SJSA1 (cell line): ENCODE measurements at places on chromosomes 13 and 19. TPM values are rescaled to one million over a fixed set of nuclear protein-coding genes. Genes with fewer than 3 reads are reported as not detected.

Gene PBX4
- 0.09 and 2.0 TPM in 2 replicates for total RNA-seq

Gene B3GNT3
- not detected in 2 replicates for total RNA-seq

Gene KLK12
- not detected in 2 replicates for total RNA-seq

Gene IL11
- 116 and 141 TPM in 2 replicates for total RNA-seq

Gene TBXA2R
- not detected in 2 replicates for total RNA-seq

Gene KLF1
- total RNA-seq, result not detected in 2 replicates

Gene CD209
- total RNA-seq, result not detected in 2 replicates

Gene ZIK1
- total RNA-seq, result 6.1 and 18.0 TPM in 2 replicates

Gene FCAR
- total RNA-seq, result not detected in 2 replicates

Gene PCDH17
- not detected in 2 replicates for total RNA-seq

Gene RFPL4AL1
- total RNA-seq, result not detected in 2 replicates

Gene LILRA5
- not detected in 2 replicates for total RNA-seq

Gene N4BP2L2
- 28.9 and 44.4 TPM in 2 replicates for total RNA-seq

Gene HDGFL2
- total RNA-seq, result 58.7 and 71.4 TPM in 2 replicates

Gene SIGLEC9
- not detected in 2 replicates for total RNA-seq

Gene DHDH
- 0.16 and 1.7 TPM in 2 replicates for total RNA-seq

Gene MEIS3
- total RNA-seq, result 25.0 and 50.8 TPM in 2 replicates

Gene TLE2
- 19.2 and 19.9 TPM in 2 replicates for total RNA-seq

Gene ZNF491
- 0.39 TPM in 1 of 2 replicates, not detected in the other for total RNA-seq

Gene IL17D
- total RNA-seq, result 2.5 and 4.3 TPM in 2 replicates

Gene MPND
- 4.6 and 6.5 TPM in 2 replicates for total RNA-seq

Gene TMPRSS9
- not detected in 2 replicates for total RNA-seq

Gene TRPC4
- 0.61 and 0.63 TPM in 2 replicates for total RNA-seq

GRCh38 chr19:54316746-54317107 lies 3.8 kb upstream of the LILRA5 start:
- DNase-seq, result no peak

DNA sequence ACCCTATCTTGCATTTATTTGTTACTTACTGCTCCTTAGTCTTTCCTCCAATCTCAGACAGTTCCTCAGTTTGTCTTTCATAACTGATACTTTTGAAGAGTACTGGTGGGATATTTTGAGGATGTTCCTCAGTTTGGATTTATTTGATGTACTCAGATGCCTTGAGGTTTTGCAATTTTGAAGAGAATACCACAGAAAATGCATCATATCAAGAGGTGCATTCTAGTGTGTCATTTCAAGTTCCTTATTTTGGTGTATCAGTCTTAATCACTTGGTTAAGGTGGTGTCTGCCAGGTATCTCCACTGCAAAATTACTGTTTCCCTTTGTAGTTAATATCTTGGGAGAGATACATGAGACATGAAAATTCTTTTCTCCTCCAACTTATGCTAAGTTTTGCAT lies 75.1 kb downstream of the URI1 start:
- no peak for DNase-seq

DNA sequence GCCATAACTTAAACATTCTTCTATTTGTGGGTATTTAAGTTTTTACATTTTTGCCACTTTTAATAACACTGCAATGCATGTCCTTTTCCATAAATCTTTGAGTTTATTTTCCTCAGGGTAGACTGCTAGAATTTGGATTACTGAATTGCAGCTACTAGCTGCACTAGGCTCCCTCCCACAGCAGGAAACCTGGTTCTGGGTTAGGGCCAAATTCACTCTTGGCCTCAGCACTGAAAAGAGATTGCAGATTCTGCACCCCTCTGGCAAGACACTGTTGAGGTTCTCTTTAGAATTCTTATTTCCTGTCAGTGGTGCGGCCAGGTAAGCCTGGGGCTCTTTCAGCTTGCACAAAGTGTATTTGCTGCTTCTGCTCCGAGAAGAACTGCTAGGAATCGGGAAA lies 155.7 kb downstream of the ENOX1 start:
- DNase-seq, result no peak

- DNase-seq, result no peak
Observed at GRCh38 chr13:84870190-84870589, 929.0 kb downstream of the SLITRK6 start.

- DNase-seq, result no peak
Observed at GRCh38 chr19:45177817-45178261, at the start of gene TRAPPC6A. TSS of gene TRAPPC6A (minus strand) at chr19:45178237. CDS start at chr19:45178218, 19 bp downstream.

DNA sequence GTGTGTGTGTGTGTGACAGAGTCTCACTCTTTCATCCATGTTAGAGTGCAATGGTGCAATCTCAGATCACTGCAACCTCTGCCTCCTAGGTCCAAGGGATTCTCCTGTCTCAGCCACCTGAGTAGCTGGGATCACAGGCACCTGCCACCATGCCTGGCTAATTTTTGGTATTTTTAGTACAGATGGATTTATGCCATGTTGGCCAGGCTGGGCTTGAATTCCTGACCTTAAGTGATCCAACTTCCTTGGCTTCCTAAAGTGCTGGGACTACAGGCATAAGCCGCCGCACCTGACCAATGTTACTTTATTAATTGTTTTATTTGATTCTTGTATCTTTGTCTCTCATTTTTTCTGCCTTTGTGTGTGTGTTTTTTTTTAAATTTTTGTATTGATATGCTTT lies 89.6 kb downstream of the ZNF486 start:
- no peak for DNase-seq

- no peak for DNase-seq
Observed at GRCh38 chr19:39193803-39194202, 3.0 kb upstream of the NCCRP1 start.

DNA sequence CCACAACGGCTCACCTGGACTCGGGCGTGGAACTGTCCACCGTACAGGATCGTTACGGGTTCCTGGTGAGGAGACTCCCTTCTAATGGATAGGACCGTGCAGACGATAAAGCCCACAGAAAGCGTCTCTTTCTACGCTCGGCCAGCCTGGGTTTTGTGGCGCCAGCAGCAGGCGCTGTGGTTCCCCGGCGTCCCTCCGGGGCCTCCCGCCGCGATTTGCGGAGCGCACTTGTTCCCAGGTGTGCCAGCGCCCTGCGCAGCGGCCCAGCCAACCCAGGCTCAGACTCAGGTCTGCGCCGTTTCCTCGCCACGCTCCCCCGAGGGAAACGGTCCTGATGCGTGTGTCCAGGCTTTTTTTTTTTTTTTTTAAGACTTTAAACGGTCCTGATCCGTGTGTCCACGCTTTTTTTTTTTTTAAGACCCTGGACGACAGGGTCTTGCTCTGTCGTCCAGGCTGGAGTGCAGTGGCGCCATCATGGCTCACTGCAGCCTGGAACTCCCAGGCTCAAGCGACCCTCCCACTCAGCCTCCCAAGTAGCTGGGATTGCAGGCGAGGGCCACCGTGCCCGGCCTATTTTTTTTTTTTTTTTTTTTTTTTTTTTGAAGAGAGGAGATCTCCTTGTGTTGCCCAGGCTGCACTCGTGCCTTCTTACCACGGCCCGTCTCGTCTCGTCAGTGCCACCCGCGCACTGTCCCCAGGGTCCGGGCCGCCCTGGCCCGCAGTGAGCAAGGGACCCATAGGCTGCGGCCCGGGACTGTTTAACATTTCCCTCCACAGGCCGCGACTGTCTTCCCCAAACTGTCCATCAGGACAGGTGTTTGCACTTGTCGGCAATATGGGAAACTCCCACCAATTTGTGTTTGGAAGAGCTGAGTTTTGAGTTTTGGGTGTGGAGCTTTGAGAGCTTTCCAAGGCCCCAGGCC lies 23.8 kb downstream of the GJA3 start:
- DNase-seq, result no peak

DNA sequence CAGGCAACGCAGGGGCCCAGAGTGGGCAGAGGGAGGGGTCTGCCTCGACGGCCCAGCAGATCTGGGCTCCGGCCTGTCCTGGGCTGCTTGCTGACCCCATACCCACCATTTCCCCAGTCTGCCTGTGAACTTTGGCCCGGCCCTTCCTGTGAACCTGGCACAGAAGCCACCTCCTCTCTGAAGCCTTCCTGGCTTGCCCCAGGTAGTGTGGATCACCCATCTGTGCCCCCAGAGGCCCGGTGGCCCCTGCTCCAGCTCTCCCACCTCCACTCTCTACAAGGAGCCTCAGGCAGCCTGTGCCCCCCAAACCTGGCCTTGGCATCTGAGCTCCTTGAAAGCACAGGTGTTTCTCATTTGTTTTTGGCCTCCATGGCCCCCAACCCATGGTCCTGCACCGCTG lies 15.7 kb downstream of the PLEKHF1 start:
- no peak for DNase-seq

GRCh38 chr13:64480672-64481071 lies 2749.5 kb downstream of the PCDH9 start:
- DNase-seq, result no peak

DNA sequence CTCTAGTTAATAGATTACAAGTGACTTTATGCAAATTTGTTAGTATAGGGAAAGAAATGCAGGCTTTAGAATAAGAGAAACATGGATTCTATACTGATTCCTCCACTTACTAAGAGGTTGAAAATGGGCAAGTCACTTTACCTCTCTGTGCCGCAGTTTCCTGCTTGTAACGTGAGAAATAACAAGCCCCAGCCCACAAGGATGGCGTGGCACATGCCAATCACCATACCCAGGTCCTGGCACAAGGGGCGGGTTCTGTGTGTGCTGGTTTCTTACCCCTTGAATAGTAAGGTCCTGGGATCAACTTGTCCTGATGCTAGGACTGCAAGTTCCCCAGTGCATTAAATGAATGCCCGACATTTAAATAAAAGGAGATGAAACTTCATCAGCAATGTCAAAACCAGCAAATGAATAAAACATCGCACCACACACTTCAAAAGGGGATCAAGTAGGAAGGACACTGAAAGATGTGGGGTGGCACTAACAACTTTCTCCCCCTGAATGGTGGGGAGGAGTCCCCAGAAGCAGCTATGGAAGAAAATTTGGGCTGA lies 7.9 kb upstream of the SIGLEC9 start:
- no peak for DNase-seq

GRCh38 chr13:113869263-113869662 lies 5.4 kb upstream of the GAS6 start:
- DNase-seq, result no peak

GRCh38 chr13:60009300-60010253 lies 154.2 kb downstream of the DIAPH3 start:
- DNase-seq, result no peak

GRCh38 chr19:4365791-4366665 lies 22.7 kb downstream of the MPND start:
- no peak for DNase-seq

- peak; percentile 9 for DNase-seq
Observed at GRCh38 chr13:43363156-43363953, 340.0 kb downstream of the DNAJC15 start.

GRCh38 chr13:108332791-108333190 lies 63.3 kb downstream of the TNFSF13B start:
- DNase-seq, result no peak

GRCh38 chr13:113582841-113583631 lies 1.5 kb upstream of the TFDP1 start:
- DNase-seq, result no peak

- DNase-seq, result no peak
Observed at GRCh38 chr19:55539090-55539984, 2.4 kb upstream of the SBK2 start.

DNA sequence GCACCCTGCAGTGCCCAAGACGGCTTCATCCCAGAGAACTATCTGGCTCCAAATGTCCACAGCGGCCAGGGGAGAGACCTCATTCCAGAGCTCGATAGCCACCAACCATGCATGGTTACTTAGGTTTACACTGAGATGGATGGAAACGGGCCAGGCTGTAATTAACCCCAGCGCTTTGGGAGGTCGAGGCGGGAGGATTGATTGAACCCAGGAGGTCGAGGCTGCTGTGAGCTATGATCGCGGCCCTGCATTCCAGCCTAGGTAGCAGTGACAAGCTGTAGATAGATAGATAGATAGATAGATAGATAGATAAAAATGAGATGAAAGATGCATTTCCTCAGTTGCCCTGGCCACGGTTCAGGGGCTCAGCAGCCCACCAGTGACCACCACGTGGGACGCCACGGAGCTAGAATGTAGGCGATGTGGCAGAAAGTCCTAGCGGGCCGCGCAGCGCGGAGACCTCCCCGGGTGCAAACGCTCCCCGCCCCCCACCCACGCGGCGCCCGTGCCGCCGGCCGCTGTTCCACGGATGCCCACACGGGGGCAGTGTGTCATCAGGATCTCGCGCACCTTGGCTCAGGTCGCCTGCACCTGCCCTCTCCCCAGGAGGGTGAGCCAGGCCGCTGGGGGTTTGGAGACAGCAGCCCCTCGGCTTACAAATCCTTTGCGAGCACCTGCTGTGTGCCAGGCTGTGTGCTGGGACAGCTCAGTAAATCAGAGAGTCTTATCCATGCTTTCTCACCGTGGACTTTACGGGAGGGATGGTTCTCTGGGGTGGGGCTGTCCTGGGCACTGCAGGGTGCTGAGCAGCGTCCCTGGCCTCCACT lies 13.5 kb upstream of the TLE5 start:
- DNase-seq, result peak; percentile 67

GRCh38 chr13:19069684-19070397 lies 111.8 kb downstream of the TUBA3C start:
- DNase-seq, result no peak

- DNase-seq, result no peak
Observed at GRCh38 chr19:19444681-19445155, 39.2 kb downstream of the GATAD2A start.

DNA sequence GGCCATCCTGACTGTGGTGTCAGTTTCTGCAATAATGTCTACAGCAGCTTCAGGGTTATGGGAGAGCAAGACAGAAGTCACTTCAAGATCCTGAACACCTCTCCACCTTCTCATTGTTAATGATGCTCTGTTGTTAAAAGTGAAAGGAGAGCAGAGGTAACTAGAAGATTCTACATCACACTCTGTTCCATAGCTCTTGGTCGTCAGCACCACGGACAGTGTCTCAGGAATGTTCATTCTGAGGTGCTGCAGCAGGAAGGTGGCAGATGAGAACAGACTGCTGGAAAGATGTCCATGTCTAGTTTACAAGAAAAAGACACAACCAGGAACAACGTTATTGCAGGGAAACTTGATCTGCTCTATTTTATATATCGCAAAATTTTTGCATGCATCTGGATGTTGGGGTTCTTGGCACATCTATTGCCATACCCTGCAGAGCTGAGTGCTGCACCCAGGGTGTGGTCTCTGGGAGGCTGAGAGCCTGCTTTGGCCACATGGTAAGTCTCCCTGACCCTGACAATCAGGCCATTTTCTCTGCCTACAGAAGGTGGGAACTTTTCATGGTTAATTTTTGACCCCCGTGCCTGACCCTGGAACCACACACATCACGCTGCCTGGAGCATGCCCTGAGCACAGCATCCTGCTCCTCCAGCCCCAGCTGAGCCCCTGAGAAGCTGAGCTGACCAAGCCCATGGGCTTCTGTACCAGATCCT lies 12.7 kb downstream of the CEACAM21 start:
- DNase-seq, result no peak

- DNase-seq, result no peak
Observed at GRCh38 chr13:30774214-30774730, 38.9 kb downstream of the ALOX5AP start.

GRCh38 chr19:58196901-58197616 lies 14.2 kb downstream of the ZNF274 start:
- peak; percentile 35 for DNase-seq

GRCh38 chr19:570251-570686 lies 2.1 kb upstream of the BSG start:
- DNase-seq, result no peak
